ENCODE measurements at places on chromosomes 16 and 17. TPM values are rescaled to one million over a fixed set of nuclear protein-coding genes. Genes with fewer than 3 reads are reported as not detected.

GAST gene
- not detected for total RNA-seq

APOH gene
- total RNA-seq: not detected

HOXB7 gene
- 0.36 TPM for total RNA-seq

ATAD5 gene
- 31.5 TPM for total RNA-seq

DNA sequence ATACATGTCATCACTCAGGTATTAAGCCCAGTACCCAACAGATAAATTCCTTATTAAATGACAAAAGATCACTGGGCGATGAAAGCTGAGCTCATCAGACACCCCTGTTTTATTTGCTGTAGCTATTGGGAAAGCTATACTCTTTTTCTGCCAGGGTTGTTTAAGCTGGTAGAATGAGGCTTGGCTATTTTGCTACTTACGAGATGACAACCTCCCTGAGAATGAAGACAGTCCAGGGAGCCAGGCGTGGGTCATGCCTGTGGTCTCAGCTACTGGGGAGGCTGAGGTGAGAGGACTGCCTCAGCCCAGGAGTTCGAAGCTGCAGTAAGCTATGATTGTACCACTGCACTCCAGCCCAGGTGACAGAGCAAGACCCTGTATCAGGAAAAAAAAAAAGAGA, 4.3 kb upstream of the SH2B1 start:
- no peak overlapping the region for H3K27ac ChIP-seq
- H3K4me1 ChIP-seq: peaks cover 9% of the 10 kb centered on the region
- DNase-seq: no peak

DNA sequence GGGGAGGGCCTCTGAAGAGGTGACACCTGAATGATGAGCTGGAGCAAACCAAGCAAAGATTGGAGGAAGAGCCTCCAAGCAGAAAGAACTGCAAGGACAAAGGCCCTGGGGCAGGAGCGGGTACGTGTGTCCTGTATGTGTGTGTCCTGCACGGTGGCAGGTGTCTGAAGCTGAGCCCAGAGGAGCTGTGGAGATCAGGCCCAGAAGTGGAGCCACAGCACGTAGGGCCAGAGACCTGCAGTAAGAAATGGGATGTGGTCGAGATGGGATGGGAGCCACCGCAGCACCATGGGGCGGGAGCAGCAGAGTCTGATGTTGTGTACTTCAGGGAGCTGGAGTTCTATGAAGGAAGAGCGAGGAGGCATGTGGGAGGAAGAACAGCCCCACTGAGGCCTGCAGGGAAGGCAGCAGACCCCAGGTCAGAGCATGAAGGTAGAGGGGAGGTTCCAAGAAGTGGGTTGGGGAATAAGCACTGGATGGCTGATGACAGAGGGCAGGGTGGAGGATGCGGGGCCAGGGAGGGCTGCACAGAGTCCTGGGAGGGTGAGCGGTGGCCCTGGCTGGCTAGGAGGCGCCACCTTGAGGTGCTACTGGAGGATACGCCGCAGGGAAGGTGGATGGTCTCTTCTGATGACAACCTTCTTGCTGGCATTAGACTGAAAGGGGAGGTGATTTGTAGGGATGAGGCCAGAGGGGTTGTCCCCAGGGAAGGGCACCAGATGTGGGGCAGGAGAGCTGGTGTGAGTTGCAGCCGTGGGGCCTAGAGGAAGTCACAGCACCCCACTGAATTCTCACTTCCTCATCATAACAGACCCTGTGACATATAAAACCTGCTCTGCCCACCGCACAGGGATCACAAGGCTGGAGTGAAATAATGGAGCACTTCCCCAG, 10.6 kb upstream of the CETP start:
- no peak overlapping the region for H3K4me3 ChIP-seq
- peak overlapping the region; percentile 66 for H3K27ac ChIP-seq
- no peaks in the 10 kb centered on the region for H3K27me3 ChIP-seq
- H3K36me3 ChIP-seq: peaks cover 5% of the 10 kb centered on the region
- DNase-seq: peak; percentile 87

- no peak for DNase-seq
- no peak overlapping the region for H3K4me3 ChIP-seq
- peaks cover 42% of the 10 kb centered on the region for H3K27me3 ChIP-seq
- no peaks in the 10 kb centered on the region for H3K36me3 ChIP-seq
- no peak overlapping the region for H3K27ac ChIP-seq
These were observed 1.7 kb downstream of the MYH11 start for GRCh38 chr16:15854906-15855703.

DNA sequence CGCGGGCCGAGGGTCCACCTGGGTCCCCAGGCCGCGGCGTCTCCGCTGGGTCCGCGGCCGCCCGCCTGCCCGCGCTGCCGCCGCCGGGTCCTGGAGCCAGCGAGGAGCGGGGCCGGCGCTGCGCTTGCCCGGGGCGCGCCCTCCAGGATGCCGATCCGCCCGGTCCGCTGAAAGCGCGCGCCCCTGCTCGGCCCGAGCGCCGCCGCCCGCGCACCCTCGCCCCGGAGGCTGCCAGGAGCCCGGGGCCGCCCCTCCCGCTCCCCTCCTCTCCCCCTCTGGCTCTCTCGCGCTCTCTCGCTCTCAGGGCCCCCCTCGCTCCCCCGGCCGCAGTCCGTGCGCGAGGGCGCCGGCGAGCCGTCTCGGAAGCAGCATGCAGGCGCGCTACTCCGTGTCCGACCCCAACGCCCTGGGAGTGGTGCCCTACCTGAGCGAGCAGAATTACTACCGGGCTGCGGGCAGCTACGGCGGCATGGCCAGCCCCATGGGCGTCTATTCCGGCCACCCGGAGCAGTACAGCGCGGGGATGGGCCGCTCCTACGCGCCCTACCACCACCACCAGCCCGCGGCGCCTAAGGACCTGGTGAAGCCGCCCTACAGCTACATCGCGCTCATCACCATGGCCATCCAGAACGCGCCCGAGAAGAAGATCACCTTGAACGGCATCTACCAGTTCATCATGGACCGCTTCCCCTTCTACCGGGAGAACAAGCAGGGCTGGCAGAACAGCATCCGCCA, 504 bp downstream of the FOXC2 start:
- H3K4me3 ChIP-seq: peak overlapping the region; percentile 15

- no peak overlapping the region for H3K27ac ChIP-seq
- peaks cover 7% of the 10 kb centered on the region for H3K4me1 ChIP-seq
- H3K36me3 ChIP-seq: no peaks in the 10 kb centered on the region
- H3K4me3 ChIP-seq: no peak overlapping the region
These were observed 20.1 kb downstream of the COX11 start for GRCh38 chr17:54948380-54948779.

- peaks cover 5% of the 10 kb centered on the region for H3K4me1 ChIP-seq
- no peaks in the 10 kb centered on the region for H3K27me3 ChIP-seq
- peaks cover 86% of the 10 kb centered on the region for H3K36me3 ChIP-seq
These were observed 63.7 kb upstream of the ABCC11 start for GRCh38 chr16:48310908-48311641.

GRCh38 chr17:75504347-75505151, 10.8 kb downstream of the CASKIN2 start:
- H3K27me3 ChIP-seq: no peaks in the 10 kb centered on the region
- peaks cover 2% of the 10 kb centered on the region for H3K36me3 ChIP-seq
- H3K27ac ChIP-seq: no peak overlapping the region
- peak; percentile 82 for DNase-seq

- H3K27me3 ChIP-seq: no peaks in the 10 kb centered on the region
- peaks cover 56% of the 10 kb centered on the region for H3K36me3 ChIP-seq
- no peak for DNase-seq
- H3K4me3 ChIP-seq: no peak overlapping the region
- no peak overlapping the region for H3K27ac ChIP-seq
- H3K4me1 ChIP-seq: peaks cover 49% of the 10 kb centered on the region
These were observed 7.4 kb downstream of the POLR2A start for GRCh38 chr17:7491583-7491982.

- no peaks in the 10 kb centered on the region for H3K36me3 ChIP-seq
- no peak for DNase-seq
These were observed 31.0 kb downstream of the CPNE2 start for GRCh38 chr16:57123216-57123973.

DNA sequence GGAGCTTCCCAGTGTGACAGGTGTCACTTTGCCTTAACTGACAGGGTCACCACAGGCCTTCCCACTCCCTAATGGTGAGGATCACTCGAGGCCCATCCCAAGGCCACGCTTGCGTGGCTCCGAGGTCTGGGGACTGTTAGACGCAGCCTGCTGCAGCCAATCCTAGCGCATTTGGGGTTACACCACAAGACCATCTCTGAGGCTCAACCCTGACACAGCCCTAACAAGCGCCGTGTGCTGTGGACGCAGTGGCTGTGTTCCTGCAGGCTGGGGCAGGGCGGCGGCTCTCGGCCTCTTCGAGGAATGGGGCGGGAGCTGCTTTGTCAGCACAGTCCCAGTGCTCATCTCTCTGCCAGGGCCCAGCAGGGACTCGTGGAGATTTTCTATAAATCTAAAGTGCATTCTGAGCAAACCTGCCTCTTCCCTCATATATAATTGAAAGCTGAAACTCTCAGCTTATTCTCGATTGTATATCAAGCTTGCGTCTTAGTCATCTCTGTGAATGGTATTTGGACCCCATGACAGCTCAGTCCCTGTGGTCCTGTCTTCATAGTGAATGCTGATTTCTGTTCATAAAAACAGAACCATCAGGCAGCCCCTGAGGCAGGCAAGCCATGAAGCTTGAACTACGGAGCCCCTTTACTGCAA, 65.8 kb upstream of the CHMP6 start:
- H3K27ac ChIP-seq: no peak overlapping the region
- DNase-seq: no peak
- no peak overlapping the region for H3K4me3 ChIP-seq
- peaks cover 2% of the 10 kb centered on the region for H3K4me1 ChIP-seq

DNA sequence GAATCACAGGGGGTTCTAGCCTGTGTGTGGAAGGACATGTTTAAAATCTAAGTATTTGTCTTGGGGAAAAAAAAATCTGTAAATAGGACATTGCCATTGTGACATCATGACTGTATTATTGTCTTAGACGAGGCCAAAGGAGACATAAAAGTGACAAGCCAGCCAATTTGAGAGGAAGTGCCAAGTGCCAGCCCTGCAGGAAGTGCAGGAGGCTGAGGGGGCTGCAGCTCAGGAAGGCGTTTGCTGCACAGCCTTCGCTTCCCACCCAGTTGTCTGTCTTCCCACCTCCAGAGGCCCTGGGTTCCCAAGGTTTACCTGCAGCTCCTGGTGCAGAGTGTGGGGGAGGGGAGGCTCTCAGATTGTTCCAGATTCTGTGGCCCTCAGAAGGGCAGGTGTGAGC, 1.3 kb downstream of the ADCY7 start:
- DNase-seq: peak; percentile 69
- peak overlapping the region; percentile 96 for H3K4me3 ChIP-seq
- H3K27me3 ChIP-seq: no peaks in the 10 kb centered on the region
- peaks cover 17% of the 10 kb centered on the region for H3K36me3 ChIP-seq
- H3K27ac ChIP-seq: peak overlapping the region; percentile 96
